ENCODE measurements at places on chromosomes 7 and 10. TPM values are rescaled to one million over a fixed set of nuclear protein-coding genes. Genes with fewer than 3 reads are reported as not detected.

Gene KCNMA1
- total RNA-seq, result 2.2 TPM

Gene IGFBP1
- total RNA-seq, result not detected

Gene ODAD2
- not detected for total RNA-seq

Gene C7orf57
- total RNA-seq, result not detected

Gene HELLS
- 2.3 TPM for total RNA-seq

Gene C7orf33
- total RNA-seq, result not detected

Gene GPR37
- total RNA-seq, result not detected

Gene NUTM2B
- total RNA-seq, result 1.0 TPM

Gene RPP38
- 9.1 TPM for total RNA-seq

Gene GNG11
- total RNA-seq, result 21.6 TPM

Gene SSC4D
- total RNA-seq, result 1.3 TPM

Gene LIPJ
- not detected for total RNA-seq

Gene OPALIN
- total RNA-seq, result not detected

Gene SPDYE11
- total RNA-seq, result not detected

Gene CNPY1
- not detected for total RNA-seq

Gene FAM131B
- total RNA-seq, result 0.73 TPM

Gene CALML3
- total RNA-seq, result not detected

Gene ERCC6
- 25.0 TPM for total RNA-seq

Gene IL15RA
- 11.6 TPM for total RNA-seq

Gene MYO1G
- 1.9 TPM for total RNA-seq

Gene NKX6-2
- not detected for total RNA-seq

Gene ABCC2
- total RNA-seq, result 0.05 TPM

Gene GIMAP1
- total RNA-seq, result 5.8 TPM

Gene RBM20
- 103 TPM for total RNA-seq

Gene PDSS1
- 6.3 TPM for total RNA-seq

Gene ANKRD30A
- total RNA-seq, result not detected

Gene IFIT1B
- not detected for total RNA-seq

Gene CROT
- total RNA-seq, result 6.9 TPM

Gene TFEC
- total RNA-seq, result 1.6 TPM

Gene FBXL13
- total RNA-seq, result 0.24 TPM

Gene SPDYE1
- not detected for total RNA-seq

Gene ZNF425
- total RNA-seq, result 0.60 TPM

Gene SAMD9
- 3.2 TPM for total RNA-seq

Gene ZNF138
- 4.6 TPM for total RNA-seq

Gene NUDT13
- total RNA-seq, result 3.6 TPM

Gene MLXIPL
- 6.4 TPM for total RNA-seq

Gene HMX3
- not detected for total RNA-seq

Gene PNLIPRP2
- total RNA-seq, result not detected

Gene CNOT4
- total RNA-seq, result 26.6 TPM

Gene TRPV5
- total RNA-seq, result not detected

Gene LBX1
- not detected for total RNA-seq

Gene ADAMTS14
- 0.43 TPM for total RNA-seq

Gene CPN1
- not detected for total RNA-seq

Gene MCU
- 15.1 TPM for total RNA-seq

Gene PIK3CG
- total RNA-seq, result 2.5 TPM

Gene GPR141
- 0.60 TPM for total RNA-seq

Gene CALML5
- total RNA-seq, result not detected

Gene CRTAC1
- 1.5 TPM for total RNA-seq

All from Right ventricle myocardium inferior (tissue), 1 donor.